M059J (cell line): ENCODE measurements at places on chromosomes 1 and 21. TPM values are rescaled to one million over a fixed set of nuclear protein-coding genes. Genes with fewer than 3 reads are reported as not detected.

TNFRSF9 gene
- 10.5 and 11.0 TPM in 2 replicates for total RNA-seq

TGFB2 gene
- total RNA-seq = 50.4 and 74.2 TPM in 2 replicates

- no peak for DNase-seq
Measured at GRCh38 chr1:68961143-68961542, 464.3 kb upstream of the DEPDC1 start.

ESRRG gene
- 0.07 TPM in 1 of 2 replicates, not detected in the other for total RNA-seq

DNA sequence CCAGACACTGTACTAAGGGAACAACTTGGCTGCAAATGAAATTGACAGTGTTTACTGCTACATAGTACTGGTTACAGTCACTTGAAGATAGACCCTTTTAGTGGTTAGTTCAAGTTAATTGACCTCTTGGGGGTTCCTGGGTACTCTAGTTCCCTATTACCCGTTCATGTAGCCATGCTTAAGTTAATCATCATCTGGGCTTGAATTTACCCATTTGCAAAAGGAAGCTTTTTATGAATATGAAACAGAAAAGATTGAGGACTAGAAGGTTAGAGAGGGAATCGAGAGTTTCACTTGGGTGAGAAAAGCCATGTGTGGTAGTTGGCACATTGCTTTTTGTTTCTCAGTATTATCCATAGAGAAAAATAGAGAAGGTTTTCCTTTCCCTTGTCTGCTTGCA is 2.7 kb downstream of the MIA3 start:
- no peak for DNase-seq

- DNase-seq = no peak
Measured at GRCh38 chr1:158248118-158248517, 6.1 kb upstream of the CD1A start.

DNA sequence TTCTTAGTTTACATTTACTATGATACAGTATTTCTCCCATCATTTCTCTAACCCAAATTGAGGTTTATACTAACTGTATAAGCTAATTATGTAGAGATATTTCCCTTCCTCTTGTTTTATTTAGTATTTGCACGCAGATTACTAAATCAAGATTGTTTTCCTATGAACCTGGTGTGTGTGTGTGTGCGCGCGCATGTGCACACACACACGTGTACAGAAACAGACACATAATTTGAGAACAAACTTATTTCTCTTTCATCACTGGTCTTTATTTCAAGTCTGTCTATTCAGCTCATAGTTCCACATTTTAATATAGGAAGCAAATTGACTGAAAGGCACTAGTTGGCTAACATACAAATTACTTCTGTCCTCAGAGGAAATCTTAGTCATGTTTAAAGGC is 19.7 kb upstream of the COL24A1 start:
- no peak for DNase-seq

PGLYRP4 gene
- total RNA-seq = not detected in 2 replicates

DNA sequence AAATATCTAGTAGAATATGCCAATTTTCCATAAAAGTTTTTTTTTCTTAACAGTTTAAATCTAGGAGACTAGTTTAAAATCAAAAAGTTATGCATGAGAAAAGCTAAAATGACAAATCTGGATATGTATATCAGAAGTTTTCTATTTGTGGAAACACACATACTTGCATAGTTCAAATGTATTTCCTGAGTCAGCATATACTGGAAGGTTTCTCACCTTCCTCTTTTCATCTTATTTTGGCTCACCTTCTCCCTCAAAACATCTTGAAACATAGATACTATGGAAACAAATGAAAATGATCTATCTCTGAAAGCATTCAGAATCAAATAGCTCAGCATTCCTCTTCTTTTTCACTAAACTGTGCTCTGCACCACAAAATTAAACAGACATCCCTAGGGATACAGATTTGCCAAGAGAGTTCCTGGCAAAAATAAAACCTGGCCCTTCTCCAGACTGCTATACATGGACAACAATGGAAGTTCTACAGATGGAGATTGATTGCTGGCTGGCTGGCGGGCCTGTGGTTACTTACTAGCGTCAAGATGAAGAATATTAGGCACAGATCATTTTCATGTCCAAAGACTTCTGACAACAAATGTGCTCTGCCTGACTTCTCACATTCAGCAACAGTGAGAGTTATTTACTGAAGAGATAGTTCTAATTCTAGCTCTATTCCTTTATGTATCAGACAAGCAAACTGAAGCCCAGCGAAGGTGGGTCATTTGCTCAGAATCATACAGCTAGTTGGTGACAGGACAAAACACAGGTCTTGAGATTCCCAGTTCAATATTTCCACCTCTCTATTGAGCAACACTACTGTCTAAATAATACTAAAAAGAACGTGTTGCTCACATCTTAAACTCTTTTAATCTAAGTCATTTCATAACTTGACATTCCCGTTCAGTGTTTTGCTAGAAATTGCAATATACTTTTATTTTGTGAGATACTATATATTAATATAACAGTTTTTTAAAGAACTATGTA is 26.6 kb downstream of the DIPK1A start:
- peak; percentile 86 for DNase-seq

ILDR2 gene
- 6.9 and 21.5 TPM in 2 replicates for total RNA-seq

CR1L gene
- 3.6 TPM in 1 of 2 replicates, not detected in the other for total RNA-seq

DNA sequence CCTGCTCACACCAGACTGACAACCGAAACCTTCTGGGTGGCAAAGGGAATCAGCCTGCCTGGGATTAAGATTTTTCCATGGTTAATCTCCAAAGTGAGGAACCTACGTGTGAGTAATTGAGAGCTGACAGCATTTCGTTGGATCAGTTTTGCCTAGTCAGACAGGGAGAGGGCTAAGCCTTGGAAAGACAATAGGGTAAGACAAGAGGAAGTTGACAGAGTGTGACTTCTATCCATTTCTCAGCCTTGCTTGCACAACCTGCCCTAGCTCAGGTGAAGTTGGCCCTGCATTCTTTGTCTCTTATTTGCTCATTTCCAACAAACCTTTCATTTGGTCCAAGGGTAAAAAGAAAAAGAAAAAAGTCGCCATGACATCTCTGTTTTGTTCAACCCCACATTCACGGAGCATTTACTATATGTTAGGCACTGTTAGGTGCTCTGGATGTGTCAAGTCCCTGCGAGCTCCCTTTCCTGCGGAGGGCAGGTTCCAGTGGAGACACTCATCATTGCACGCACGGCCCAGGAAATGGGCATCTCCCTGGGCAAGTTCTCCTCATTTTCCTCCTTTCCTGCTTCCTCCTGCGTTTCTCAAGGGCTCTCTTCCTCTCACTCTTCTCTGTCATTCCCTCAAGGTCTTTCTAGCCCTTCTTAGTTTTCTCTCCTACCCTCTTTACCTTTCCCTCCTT is 23.3 kb downstream of the KIRREL1 start:
- DNase-seq = no peak

- DNase-seq = no peak
Measured at GRCh38 chr21:23543333-23543732, 2063.9 kb downstream of the MRPL39 start.

GRCh38 chr1:2009101-2010053 is 5.8 kb upstream of the CFAP74 start:
- no peak for DNase-seq

GRCh38 chr1:204091066-204091465 is 18.2 kb downstream of the SOX13 start:
- DNase-seq = no peak

GRCh38 chr1:70311369-70311768 is 43.2 kb downstream of the ANKRD13C start:
- no peak for DNase-seq
